Hindlimb muscle (tissue), 1 donor: ENCODE measurements at places on chromosomes 3 and 15.
A peak's percentile ranks its signal among the peaks of the same experiment; 100 is the strongest.

DNA sequence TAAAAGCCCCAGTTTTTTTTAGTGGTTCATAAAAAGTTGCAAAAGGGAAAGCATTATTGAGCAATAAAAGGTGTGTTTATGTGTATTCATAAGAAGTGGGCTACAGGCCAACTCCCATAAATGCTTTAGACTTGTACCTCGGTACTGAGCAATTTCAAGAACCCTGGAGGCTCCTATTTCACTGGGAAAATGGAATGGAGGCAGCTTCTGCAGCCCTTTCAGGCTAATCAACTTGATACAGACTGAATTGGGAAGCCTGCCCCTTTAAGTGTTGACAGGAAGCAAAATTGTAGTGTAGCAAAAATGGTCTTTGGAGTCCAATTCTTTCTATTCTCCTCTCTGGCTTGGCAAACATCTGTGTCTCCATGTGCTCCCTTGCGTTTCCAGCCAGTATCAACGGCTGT is 118.8 kb downstream of the ECT2 start:
- DNase-seq, result peak; percentile 36

DNA sequence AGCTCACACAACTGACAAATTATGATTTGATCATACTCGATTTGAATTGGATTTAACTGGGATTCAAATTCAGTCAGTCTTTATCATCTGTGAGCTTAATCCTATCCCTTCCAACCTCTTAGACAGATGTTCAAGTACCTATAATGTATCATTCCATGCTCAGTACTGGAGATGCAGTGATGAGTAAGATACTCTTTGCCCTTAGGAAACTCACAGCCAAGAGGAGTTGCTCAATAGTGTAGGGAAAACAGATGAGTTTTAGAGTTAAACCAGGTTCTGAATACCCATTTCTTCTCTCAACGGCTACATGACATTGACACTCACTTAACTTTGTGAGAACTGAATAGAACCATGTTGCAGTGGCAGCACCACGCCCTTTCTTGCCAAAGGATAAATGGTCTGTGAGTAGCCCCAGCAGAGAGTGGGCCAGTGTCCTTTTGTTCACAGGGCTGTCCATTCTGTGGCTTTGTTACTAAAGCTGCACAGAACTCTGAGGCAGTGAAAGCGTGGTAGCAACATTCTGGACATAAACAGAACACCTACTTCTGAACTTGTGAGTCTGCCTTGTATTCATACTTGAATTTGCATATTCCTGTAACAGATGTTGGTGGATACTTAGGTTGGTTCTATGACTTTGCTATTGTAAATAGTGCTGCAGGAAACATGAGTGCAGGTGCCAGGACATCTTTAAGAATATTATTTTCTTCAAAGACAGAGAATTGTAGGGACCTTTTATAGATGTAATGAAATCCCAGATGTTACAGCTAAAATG is 91.6 kb downstream of the RASA2 start:
- DNase-seq, result no peak

- peak; percentile 87 for DNase-seq
Observed at GRCh38 chr3:100045696-100046095, 68.6 kb downstream of the FILIP1L start.

GRCh38 chr3:65827076-65827475 is 211.6 kb downstream of the MAGI1 start:
- DNase-seq, result no peak

- DNase-seq, result peak; percentile 6
Observed at GRCh38 chr15:56428821-56429458, 36.0 kb downstream of the MNS1 start.

- no peak for DNase-seq
Observed at GRCh38 chr15:66682865-66683264, 19.2 kb upstream of the SMAD6 start.

DNA sequence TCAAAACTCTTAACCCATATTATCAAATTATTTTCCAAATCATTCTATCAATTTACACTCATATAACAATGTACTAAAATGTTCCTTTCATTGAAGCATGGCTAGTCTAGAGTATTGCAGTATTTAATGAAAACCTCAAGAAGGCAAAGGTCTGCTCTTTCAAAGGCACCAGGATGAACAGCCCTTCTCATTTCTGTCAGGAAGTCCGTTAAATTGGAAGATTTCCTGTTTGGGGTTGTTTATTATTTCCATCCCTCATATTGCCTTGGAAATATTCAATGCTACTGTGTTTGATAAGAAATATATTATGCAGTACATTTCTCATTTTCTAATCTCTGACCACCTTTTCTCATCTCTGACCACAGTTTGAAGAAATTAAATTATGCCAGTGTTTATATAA is 25.1 kb downstream of the ACKR4 start:
- DNase-seq, result no peak

- no peak for DNase-seq
Observed at GRCh38 chr3:16550305-16550675, 36.8 kb upstream of the RFTN1 start.

GRCh38 chr3:39754549-39754948 is 54.9 kb upstream of the MYRIP start:
- no peak for DNase-seq

DNA sequence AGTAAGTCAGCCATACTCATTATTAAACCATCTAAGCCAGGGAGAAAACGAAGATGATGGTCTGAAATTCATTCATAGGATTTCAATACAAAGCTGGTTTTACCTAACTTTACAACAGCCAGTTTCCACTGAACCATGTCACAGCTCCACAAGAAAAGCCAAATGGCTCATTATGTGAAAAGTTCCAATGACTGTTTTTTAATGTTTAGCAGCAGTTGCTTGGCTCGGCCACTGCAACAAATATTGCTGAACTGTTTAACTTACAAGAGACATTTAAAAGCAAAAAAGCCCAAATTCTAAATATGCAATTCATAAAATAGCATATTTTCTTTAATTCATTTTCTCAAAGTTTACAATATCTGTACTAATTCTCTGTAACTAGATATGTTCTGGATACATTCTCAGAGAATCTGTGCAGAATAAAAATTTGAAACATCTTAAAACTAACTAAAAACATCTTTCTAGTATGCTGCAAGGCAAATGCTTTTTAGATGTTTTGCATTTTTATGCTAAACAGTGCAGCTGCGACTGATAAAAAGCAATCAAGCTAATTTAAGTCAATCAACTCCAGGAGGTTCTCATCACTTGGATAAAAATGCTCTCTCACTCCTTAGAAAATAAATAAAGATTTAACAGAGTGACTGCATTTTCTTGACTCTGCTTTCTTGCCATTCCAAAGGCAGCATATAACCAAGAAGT is 356.5 kb downstream of the ERC2 start:
- DNase-seq, result peak; percentile 47

- no peak for DNase-seq
Observed at GRCh38 chr15:69000091-69000490, 14.4 kb upstream of the NOX5 start.

DNA sequence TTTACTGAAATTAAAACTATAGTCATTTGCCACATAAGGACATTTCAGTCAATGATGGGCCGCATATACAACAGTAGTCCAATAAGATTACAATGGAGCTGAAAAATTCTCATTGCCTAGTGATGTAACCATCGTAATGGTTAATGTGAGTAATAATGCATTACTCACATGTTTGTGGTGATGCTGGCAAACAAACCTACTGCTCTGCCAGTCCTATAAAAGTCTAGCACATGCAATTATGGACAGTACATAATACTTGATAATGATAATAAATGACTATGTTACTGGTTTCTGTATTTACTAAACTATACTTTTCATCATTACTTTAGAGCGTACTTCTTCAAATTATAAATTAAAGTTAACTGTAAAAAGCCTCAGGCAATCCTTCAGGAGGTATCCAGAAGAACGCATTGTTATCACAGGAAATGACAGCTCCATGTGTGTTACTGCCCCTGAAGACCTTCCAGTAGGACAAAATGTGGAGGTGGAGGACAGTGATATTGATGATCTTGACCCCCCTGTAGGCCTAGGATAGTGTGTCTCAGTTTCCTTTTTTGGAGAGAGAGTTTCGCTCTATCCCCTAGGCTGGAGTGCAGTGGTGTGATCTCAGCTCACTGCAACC is 102.7 kb downstream of the ATP1B3 start:
- no peak for DNase-seq

- no peak for DNase-seq
Observed at GRCh38 chr3:66712210-66712609, 211.4 kb upstream of the LRIG1 start.

DNA sequence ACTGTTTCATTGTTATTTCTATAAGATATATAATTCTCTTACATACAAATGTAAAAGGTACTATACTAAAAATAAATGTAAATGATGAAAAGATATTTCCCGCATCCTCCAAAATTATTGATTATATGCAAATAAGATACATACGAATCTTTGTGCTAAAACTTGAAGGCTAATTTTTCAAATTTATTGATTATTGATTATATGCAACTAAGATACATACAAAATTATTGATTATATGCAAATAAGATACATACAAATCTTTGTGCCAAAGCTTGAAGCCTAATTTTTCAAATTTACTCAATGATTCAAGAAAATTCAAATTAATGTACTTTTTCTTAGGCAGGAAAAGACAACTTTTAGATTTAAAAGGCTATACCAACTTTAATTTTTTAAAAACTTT is 319.8 kb downstream of the TBC1D5 start:
- DNase-seq, result no peak

- DNase-seq, result peak; percentile 27
Observed at GRCh38 chr3:21484057-21484827, 266.8 kb downstream of the ZNF385D start.
